ENCODE measurements at places on chromosomes 11 and 22. TPM values are rescaled to one million over a fixed set of nuclear protein-coding genes. Genes with fewer than 3 reads are reported as not detected.

DNA sequence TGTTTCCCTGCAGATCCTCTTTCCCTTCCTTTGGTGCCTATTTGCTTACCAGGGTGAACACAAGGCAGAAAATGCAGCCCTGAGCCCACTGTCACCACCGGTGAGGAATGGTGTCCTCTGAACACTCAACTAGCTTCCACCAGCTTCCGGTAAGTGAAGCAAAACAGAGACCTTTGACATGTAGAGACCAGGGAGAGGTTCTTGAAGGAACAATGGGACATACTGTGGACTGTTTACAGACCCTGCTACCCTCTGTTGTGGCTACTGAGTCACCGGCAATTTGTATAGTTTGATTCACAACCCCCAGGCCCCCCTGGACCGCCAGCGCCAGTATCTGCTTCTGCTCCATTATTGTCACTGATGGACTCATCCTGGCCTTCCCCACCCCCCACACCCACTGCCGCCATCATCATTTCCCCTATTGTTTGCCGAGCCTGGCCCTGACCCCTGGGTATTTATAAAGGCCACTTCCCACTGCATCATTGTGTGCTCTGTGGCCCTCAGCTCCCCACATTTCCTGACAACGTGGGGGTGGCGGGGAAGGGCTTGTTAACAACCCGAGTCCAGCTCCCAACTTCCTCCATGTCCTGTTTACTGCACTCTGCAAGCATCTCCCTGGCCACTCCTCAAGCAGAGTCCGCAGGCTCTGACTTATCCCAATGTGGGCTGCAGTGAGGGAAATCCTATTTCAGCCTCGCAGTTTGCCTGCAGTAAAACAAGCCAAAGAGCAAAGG, 252.9 kb downstream of the ETS1 start:
- no peak for DNase-seq
- no peaks in the 10 kb centered on the region for H3K27me3 ChIP-seq
- H3K4me3 ChIP-seq = no peak overlapping the region
- no peaks in the 10 kb centered on the region for H3K36me3 ChIP-seq
- H3K27ac ChIP-seq = no peak overlapping the region
- peaks cover 29% of the 10 kb centered on the region for H3K4me1 ChIP-seq

DNA sequence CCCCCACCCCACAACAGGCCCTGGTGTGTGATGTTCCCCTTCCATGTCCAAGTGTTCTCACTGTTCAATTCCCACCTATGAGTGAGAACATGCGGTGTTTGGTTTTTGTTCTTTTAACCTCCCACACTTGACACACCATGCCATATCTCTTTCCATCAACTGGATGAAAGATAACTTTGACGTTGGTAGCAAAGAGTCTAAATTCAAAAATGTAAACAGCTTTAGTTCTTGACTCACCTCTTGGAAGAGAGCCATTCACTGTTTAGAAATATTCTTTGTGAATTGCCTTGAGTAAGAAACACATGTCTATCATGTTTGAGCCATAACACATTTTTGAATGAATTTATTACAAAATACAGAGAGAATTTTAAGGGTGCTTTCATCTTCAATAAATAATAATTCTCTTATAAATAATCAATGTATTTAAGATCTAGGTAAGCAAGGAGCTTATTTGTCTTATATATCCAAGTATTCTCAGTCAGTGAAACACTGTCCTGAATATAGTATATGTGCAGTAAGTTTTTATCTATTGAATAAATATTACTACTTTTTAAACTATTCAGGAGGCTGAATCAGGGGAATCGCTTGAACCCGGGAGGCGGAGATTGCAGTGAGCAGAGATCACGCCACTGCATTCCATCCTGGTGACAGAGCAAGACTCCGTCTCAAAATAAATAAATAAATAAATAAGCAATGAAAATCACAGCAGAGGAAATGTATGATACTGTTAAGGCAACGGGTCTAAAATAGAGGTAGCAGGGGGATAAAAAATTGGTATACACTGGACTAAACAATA, 6.7 kb downstream of the CARD18 start:
- DNase-seq = no peak
- H3K27me3 ChIP-seq = no peaks in the 10 kb centered on the region
- no peak overlapping the region for H3K4me3 ChIP-seq
- no peaks in the 10 kb centered on the region for H3K4me1 ChIP-seq
- no peaks in the 10 kb centered on the region for H3K36me3 ChIP-seq
- no peak overlapping the region for H3K27ac ChIP-seq

DNA sequence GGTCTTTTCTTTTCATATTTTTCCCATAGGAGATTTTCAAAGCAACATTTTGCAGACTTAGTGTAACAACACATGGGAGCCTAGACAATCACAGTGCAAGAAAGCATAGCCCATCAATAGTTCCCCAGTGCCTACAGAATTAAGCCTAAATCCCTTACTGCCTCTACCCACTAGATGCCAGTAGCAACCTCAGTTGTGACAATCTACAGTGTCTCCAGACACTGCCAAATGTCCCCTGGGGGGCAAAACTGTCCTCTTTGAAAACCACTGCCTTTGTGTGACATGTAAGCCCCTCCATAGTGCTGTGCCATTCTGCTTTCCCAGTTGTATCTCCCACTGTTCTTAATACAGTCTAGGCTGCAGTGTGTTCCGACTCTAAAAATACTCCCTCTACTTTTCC, 1329.0 kb downstream of the LRRC4C start:
- H3K4me1 ChIP-seq = no peaks in the 10 kb centered on the region
- no peaks in the 10 kb centered on the region for H3K36me3 ChIP-seq
- no peak for DNase-seq
- no peak overlapping the region for H3K4me3 ChIP-seq
- no peaks in the 10 kb centered on the region for H3K27me3 ChIP-seq

DNA sequence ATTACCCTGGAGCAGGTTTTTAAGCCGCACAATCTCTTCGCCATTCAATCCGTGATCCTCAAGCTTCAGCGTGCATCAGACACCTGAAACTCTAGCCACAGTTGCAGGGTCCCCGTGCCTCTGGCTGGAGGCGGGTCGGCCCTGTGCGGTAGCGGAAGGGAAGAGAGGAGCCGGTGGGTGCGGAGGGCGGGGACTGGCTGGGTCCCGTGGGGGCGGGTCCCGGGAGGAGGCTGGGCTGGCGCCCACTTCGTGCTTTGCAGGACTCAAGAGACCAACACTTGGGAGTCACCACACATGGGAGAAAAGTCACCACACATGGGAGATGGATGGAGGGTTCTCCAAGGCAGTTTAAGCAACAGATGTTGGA, 772 bp downstream of the C22orf15 start:
- peak; percentile 45 for DNase-seq
- H3K27me3 ChIP-seq = no peaks in the 10 kb centered on the region
- no peaks in the 10 kb centered on the region for H3K36me3 ChIP-seq
- peak overlapping the region; percentile 26 for H3K27ac ChIP-seq

DNA sequence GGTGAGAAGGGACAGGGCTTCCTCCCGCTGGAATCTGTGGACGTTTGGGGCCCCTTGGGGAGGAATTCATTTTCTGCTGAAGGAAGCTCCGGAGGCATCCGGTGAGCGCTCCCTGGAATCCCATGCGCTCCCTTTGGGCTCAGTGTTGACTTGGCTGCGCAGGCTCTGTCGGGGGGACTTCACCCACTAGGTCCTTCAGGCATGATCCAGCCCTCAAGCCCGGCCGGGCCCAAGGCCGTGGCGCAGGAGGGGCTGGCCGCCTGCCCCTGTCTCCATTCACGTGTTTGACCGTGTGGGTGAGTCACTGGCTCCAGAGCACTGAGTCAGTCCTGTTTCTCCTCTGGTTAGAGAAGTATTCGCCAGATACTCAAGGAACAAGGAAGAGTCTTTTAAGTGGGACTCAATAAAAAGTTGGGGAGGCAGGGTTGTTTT, 1.4 kb downstream of the CTTN start:
- DNase-seq = no peak
- H3K27me3 ChIP-seq = peaks cover 2% of the 10 kb centered on the region
- H3K4me1 ChIP-seq = peaks cover 21% of the 10 kb centered on the region
- no peak overlapping the region for H3K4me3 ChIP-seq
- no peak overlapping the region for H3K27ac ChIP-seq

AIP gene
- 124 TPM for total RNA-seq

UBQLNL gene
- 0.32 TPM for total RNA-seq

ZNF214 gene
- total RNA-seq = not detected

Data from CD4-positive, CD25-positive, alpha-beta regulatory T cell (primary cell).